Thymus (tissue), 14 donors: ENCODE measurements at places on chromosomes 7 and 10. TPM values are rescaled to one million over a fixed set of nuclear protein-coding genes. Genes with fewer than 3 reads are reported as not detected.

The H2BK1 gene
- not detected for total RNA-seq

The ACSM6 gene
- 5.1 TPM for total RNA-seq

The FAM180A gene
- 0.05 TPM for total RNA-seq

The CNPY4 gene
- total RNA-seq, result 27.9 TPM

The FFAR4 gene
- 0.14 TPM for total RNA-seq

The PKD2L1 gene
- 0.19 TPM for total RNA-seq

The SMIM30 gene
- 52.7 TPM for total RNA-seq

The ABCB1 gene
- total RNA-seq, result 6.7 TPM

The IMPDH1 gene
- 11.3 TPM for total RNA-seq

The MACROH2A2 gene
- total RNA-seq, result 10.7 TPM

The ADRB1 gene
- total RNA-seq, result 0.14 TPM

The TET1 gene
- total RNA-seq, result 6.4 TPM

The HOXA7 gene
- 0.57 TPM for total RNA-seq

The PIP gene
- total RNA-seq, result 0.28 TPM

The GNAT3 gene
- 0.19 TPM for total RNA-seq

The RNF133 gene
- 0.19 TPM for total RNA-seq

The PON1 gene
- total RNA-seq, result 11.7 TPM

The NEUROD6 gene
- total RNA-seq, result not detected

The FIS1 gene
- 188 TPM for total RNA-seq

The FAM25C gene
- total RNA-seq, result 0.57 TPM

The MMRN2 gene
- 6.8 TPM for total RNA-seq

The CPXM2 gene
- 5.8 TPM for total RNA-seq

The RNLS gene
- 4.3 TPM for total RNA-seq
